ENCODE measurements at places on chromosomes 16 and 17.
A peak's percentile ranks its signal among the peaks of the same experiment; 100 is the strongest.

GRCh38 chr17:83036193-83036592, 43.2 kb upstream of the METRNL start:
- no peak for DNase-seq

DNA sequence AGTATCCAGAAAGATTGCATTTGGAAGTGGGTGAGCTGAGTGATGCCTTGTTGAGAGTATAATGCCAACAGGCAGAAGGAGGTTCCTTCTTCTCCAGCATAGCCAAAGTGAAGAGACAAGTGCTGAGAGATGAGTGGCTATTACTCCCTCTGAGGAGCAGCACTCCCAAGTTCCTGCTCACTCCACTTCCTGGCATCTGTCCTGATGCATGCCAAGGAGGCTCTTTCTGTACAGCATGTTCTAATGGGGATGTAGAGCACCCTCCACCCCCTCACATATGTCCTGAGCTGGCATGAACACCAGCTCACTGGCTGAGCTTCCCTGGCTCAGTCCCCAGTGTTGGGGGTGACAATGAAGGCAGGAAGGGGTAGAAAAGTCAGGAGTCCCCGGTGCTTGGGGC, 44.2 kb upstream of the DNAH9 start:
- no peak for DNase-seq

- no peak for DNase-seq
Measured at GRCh38 chr16:79716645-79717332, 116.3 kb upstream of the MAF start.

DNA sequence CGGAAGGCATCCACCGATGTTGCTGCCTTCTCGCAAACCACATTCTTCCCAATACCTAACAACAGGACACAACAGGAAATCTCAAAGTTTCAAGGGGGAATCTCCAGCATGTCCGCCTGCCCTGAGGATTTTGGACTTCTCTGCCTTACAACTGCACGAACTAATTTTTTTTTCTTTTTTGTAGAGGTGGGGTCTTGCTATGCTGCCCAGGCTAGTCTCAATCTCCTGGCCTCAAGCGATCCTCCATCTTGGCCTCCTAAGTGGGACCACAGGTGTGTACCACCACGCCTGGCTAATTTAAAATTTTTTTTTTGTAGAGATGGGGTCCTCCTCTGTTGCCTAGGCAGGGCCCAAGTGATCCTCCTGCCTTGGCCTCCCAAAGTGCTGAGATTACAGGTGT, 9.4 kb downstream of the C16orf86 start:
- DNase-seq, result no peak

DNA sequence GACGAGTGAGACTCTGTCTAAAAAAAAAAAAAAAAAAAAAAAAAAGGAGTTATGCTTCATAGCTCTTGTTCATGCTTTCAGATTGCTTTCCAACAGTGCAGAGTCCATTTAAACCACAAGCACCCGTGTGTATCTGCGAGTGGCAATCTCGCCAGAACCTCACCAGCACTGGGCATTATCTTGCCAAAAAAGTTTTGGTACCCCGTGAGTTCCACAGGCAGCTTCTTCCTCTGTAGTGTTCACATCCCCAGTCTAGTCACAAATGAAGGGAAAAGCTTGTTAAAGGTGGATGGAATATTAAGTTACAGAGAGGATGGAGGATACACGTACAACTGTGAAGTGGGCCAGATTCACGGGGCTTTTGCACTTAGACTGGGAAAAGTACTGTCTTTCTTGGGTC, 33.5 kb downstream of the WSB1 start:
- DNase-seq, result no peak

- DNase-seq, result peak; percentile 68
Measured at GRCh38 chr16:87380881-87381280, 2.7 kb downstream of the FBXO31 start.

DNA sequence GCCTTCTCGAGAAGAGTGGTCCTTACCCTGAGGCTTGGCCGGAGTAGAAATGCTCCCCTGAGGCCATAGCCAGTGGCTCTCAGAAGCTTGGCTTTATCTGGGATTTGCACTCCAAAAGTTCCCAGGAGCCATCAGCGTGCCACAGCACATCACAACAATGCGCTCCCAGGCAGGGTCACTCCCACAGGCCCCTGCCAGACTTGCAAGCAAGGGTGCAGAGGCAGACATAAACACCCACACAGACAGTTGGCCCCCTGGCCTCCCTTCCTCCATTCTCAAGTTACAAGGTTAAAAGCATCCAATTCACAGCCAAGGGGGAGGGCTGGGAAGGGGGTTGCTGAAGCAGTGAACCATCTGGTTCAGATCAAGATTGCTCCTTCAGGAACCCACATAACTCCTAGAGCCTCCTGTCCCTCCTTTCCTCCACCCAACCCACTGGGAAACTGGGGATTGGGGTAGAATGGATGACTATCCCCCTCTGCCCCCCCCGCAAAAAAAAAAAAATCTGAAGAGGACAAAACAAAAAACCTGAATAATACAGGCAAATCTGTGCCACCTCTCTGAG, 1.8 kb downstream of the ST3GAL2 start:
- no peak for DNase-seq

- DNase-seq, result no peak
Measured at GRCh38 chr17:3809135-3809534, 8.1 kb upstream of the ITGAE start.

DNA sequence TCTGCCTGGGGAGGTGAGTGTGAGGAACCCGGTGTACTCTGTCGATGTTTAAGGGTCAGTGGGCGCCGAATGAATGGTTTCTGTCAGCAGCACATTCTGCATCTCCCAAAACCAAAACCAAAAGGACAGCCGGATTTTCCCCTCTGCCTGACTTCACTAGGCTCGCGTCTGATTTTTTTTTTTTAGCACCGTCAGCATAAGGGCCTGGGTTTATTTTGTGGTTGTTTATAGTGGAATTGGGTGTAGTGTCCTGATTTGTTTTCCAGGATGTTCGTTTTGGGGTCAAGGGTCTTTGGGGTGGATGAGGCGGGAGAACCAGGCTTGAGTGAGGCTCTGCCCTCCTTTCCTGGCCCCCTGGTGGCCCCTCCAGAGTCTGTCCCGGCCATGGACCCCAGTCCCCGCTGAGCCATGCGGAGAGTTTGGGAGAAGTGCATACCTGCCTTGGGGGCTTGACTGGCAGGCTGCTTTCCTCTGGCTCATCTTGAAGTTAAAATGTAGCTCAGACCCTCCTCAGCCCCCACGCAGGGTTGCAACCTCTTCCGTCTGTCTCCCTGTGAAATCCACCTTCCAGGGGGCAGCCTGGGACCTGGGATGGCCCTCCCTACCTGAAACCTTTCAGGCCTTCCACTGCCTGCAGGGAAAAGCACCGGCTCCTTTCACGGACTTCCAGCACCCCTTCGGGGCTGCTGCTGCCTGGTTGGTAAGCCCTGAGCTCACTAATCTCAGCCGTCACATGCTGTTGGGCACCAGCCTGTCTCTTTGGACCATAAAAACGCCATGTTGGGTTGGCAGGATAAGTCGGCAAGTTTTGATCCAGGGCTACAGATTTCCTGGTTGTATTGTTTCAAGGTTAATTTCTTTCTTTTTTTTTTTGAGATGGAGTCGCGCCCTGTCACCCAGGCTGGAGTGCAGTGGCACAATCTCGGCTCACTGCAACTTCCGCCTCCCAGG, 60.2 kb downstream of the JPH3 start:
- no peak for DNase-seq

GRCh38 chr17:382644-383533, 30.3 kb upstream of the RPH3AL start:
- DNase-seq, result peak; percentile 27

DNA sequence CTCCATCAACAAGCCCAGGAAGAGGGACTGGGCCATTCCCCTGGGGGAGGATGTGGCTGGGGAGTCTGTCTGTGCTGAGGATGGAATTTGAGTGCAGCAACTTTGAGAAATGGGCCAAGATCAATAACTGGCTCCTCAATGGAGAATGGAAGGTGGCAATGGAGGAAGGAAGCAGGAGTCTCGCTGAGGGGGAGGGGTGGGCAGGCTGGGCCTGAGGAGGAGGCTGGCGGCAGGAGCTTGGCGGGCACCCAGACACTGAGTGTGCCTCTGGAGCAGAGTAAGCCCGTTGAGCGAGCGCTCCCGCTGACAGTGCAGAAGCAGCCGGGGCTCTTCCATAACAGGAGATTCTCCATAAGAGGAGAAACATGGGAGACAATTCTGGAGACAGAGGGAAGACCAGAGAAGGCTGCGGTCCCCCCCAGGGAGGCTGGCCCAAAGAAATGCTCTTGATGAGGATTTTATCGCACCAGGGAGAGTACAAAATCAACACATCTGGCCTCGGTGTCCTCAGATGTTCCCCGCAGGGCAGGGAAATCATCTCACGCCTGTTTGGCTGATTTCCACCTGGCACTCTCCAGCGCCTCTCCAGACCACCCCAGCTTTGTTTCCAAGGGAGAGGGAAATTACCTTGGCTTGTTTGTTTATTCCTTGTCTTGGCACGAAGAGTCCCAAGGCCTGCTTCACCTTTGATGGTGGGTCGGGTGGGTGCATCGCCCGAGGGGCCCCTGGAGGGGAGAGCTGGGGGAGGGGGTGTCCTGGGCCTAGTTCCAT, 2.8 kb upstream of the MMP15 start:
- no peak for DNase-seq

GRCh38 chr17:74383141-74383540, 15.8 kb downstream of the GPR142 start:
- no peak for DNase-seq

GRCh38 chr17:41492351-41492750, 2.6 kb upstream of the KRT36 start:
- DNase-seq, result peak; percentile 90

GRCh38 chr16:30758988-30759491, 2.8 kb downstream of the CFAP119 start:
- DNase-seq, result peak; percentile 53

GRCh38 chr17:27502526-27503324, 46.5 kb downstream of the KSR1 start:
- no peak for DNase-seq

DNA sequence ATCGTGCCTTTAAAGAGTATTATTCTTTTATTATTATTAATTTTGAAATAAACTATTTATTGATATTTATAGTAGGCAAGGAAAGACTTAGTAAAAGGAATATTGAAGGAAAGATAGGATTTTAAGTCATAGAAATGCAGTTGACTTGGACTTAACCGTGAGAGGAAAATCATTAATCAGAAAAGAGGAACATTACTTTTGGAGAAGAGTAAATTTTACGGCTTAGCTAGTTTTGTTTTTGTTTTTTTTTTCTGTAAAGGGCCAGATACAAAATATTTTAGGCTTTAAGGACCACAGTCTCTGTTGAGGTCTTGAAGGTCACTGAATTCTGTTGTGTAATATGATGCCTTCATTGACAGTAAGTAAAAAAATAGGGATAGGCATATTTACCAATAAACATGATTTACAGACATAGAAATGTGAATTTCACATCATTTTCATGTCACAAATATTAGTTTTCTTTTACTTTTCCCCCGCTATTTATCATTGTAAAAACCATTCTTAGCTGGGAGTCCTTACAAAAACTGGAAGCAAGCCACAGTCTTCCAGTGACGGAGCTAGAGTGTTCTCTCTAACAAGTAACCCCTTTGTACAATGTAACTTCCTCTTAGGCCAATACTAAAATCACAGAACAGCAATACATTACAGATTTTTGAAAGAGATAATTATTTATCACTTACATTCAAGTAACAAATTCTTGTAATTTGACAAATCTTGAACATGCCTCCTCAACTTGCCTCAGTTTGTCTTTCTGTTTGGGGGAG, 2.3 kb upstream of the KCNJ16 start:
- peak; percentile 19 for DNase-seq

GRCh38 chr17:18144855-18145254, 36.3 kb downstream of the MYO15A start:
- DNase-seq, result peak; percentile 30

GRCh38 chr16:47079860-47080259, 63.9 kb downstream of the NETO2 start:
- DNase-seq, result no peak

GRCh38 chr16:55326261-55327092, 2.5 kb downstream of the IRX6 start:
- DNase-seq, result no peak

Data from suppressor macrophage treated with lipopolysaccharide for 4 hours (primary cell).